ENCODE measurements at places on chromosomes 6 and 20.

- peak; percentile 8 for DNase-seq
Measured at GRCh38 chr20:59598625-59599310, 5.6 kb upstream of the PHACTR3 start.

GRCh38 chr6:4441981-4442434 is 306.6 kb upstream of the ECI2 start:
- no peak for DNase-seq

DNA sequence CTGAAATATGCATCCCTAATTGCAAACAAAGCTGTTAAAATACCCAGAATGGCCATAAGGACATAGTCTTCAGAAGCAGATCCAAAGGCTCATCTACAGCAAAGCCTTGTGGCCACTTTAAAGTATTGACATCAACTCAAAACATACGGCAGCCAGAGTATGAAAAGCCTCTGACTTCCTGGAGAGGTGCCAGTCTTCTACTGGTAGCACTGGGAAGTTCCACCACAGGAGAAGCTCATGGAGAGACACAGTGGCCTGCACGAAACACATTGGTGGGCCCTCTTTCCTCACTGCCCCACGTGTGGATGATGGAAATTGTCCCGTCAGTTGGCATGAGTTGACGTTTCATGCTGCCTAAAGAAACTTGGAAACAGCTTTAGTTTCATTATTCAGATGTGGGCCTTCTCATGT is 202.6 kb upstream of the HEY2 start:
- no peak for DNase-seq

- DNase-seq, result no peak
Measured at GRCh38 chr6:26258212-26258977, 106.6 kb upstream of the BTN3A2 start.
